ENCODE measurements at places on chromosomes 12 and 14.

- DNase-seq: peak; percentile 92
Observed at GRCh38 chr12:124767066-124767821, 96.4 kb downstream of the SCARB1 start.

GRCh38 chr12:17097674-17098073 lies 491.7 kb upstream of the LMO3 start:
- no peak for DNase-seq

DNA sequence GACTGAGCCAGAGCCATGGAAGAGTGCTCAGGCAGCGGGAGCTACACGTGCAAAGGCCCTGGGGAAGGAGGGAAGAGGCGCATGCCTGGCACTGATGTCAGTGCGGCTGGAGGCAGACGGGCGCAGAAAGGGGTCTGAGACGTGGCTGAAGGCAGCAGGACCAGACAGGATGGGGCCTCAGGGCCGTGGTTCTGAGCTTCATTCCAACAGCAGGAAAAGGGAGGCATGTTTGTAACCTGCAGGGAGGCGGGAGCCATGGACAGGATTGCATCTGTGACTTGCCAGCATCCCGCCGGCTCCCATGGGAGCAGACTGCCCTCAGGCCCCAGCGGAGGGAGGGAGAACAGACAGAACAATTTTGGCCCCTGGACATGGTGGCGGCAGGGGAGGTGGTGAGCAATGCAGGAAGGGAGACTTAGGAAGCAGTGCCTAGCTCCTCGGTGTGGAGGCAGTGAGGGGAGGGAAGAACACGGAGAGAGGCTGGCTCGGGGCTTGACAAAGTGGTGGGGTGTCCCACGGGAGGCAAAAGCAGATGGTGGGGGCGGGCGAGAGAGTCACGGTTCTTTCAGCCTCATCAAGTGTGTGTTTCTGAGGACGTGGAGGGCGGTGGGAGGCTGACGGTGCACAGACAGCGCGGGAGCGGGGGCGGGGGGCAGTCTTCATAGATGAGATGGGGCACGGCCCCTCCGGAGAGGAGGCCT lies 33.3 kb upstream of the INF2 start:
- no peak for DNase-seq

GRCh38 chr12:80810874-80811273 lies 94.2 kb downstream of the MYF5 start:
- no peak for DNase-seq
